ENCODE measurements at places on chromosomes 7 and 10. TPM values are rescaled to one million over a fixed set of nuclear protein-coding genes. Genes with fewer than 3 reads are reported as not detected.

DNA sequence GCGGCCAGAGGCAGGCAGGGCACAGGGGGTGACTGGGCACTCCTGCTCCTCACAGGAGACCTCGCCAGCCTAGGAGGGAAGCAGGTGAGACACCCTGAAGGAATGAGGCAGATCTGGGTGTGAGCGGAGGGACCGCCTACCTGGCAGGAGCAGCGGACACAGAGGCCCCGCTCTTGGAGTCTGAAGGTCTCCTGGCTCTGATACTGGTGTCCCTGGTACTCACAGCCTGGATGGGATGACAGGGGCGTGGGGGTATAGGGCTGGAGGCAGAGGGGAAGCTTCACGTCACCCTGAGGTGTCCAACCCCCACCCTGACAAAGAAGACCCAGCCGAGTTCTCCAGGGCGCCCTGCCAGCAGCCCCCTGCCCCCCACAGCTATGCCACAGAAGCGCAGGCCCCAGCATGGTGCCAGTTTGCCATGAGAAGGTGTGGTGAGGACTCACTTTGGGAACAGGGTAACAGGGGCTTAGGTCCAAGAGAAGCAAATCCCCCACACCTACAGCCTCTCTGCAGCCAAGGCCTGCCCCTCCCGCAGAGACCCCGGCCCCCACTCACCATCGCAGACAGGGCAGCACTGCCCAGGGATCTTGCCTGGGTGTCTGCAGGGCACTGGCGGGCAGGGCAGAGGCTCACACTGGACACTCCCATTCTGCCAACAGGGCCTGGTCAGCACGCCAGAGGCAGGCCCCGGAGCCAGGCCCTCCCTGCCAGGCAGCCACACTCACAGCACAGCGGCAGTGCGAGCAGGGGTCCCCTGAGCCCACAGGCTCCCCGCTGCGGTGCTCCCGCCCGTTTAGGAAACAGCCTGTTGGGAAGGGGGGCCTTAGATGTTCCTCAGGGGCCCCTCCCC lies 17.0 kb downstream of the KCP start:
- DNase-seq, result no peak

DNA sequence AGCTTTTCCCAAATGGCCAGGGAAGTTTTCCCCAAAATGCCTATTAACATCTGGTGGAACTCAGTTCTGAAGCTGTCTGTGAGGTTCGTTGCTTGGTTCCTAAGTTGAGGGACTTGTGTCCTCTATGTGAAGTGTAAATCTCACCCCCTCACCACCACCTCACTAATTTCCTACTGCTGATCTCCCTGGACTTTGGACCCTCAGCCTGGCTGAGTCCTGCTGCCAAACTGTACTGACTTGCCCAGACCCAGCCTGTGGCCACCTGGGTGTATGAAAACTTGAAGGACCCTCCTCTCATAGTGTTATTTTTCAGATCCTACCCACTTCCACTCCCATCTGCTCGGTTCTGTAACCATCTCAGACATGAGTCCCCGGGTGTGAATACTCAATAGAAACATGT lies 94.9 kb downstream of the MET start:
- no peak for DNase-seq

DNA sequence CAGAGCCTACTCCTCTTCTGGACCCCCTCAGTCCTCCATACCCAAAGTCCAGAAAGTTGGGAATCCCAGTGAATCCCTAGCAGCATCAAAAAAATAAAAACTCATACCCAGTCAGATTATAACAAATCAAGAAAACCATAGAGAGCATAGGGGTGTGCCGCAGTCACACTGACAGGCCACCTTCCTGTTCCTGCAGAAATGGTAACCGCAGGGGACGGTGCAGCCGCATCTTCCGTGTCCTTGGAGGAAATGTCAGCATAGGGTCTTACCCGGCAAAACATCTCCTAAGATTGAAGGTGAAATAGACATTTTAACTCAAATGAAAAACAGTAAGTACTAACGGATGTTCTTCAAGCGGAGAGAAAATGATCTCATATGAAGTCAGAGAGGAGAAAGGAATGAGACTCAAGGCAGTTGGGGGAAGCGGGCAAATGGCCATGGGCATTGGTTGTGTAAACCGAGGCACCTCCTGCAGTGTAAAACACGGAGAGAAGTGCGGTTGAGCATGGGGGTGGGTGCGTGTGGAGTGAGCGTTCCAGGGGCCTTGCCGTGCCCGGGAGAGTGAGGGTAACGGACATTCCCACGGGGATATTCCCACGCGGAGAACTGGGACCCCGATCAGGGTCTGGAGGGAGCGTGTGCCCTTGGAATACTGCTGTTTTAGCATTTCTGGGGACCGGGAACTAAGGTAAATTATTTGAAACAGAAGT lies 110.8 kb downstream of the NKX6-2 start:
- DNase-seq, result peak; percentile 3

GRCh38 chr7:135726911-135727673 lies 894 bp downstream of the SLC13A4 start:
- no peak for DNase-seq

DNA sequence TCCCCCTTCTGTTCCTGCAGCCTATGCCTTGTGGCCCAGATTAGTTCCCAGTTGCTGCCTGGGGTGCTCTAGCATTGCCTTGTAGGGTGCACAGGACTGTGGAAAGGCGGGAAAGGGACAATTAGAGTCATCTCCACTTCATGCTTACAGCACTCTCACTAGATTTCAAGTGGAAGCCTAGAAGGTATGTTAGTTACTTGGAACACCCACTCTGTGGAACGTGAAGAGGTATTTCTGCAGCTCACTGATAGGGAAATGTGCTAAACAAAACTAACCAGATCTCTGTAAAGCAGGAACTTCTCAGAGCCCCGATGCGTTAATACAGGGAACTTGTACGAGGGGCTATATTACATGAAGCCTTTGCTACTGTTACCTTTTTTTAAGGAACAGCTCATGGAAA lies 19.4 kb downstream of the STMP1 start:
- DNase-seq, result no peak

GRCh38 chr10:132612571-132613504 lies 75.3 kb downstream of the INPP5A start:
- no peak for DNase-seq

DNA sequence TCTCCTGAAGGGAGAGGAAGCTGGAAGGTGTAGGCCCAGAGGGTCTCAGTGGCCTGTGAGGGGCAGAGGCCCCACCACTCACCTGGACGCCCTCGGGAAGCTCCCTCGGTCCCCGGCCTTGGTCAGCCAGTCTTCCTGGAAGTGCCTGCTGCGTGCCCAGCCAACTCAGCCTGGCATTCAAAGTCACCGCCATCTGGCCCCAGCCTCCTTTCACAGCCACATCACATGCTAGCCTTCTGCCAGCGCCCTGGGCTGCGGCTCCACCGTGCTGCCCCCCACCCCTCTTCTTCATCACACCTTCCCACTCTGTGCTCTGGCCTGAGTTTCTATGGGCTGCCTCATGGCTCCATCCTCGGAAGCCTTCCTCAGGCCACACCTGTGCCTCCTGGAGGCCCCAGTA lies 98.0 kb downstream of the ZMIZ1 start:
- no peak for DNase-seq

Gene SPAG6
- not detected for total RNA-seq

Gene HOXA2
- not detected for total RNA-seq

Gene TBX20
- not detected for total RNA-seq

Gene PON1
- not detected for total RNA-seq

Gene WAPL
- 67.3 TPM for total RNA-seq

Gene TEX47
- not detected for total RNA-seq

Gene AGR2
- not detected for total RNA-seq

Gene CDC123
- total RNA-seq, result 42.3 TPM

Measured in naive thymus-derived CD8-positive, alpha-beta T cell (primary cell).